Activated naive CD4-positive, alpha-beta T cell treated with Interleukin-2 at 50 U/mL for 16 hours (primary cell): ENCODE measurements at places on chromosomes 7 and 10.

DNA sequence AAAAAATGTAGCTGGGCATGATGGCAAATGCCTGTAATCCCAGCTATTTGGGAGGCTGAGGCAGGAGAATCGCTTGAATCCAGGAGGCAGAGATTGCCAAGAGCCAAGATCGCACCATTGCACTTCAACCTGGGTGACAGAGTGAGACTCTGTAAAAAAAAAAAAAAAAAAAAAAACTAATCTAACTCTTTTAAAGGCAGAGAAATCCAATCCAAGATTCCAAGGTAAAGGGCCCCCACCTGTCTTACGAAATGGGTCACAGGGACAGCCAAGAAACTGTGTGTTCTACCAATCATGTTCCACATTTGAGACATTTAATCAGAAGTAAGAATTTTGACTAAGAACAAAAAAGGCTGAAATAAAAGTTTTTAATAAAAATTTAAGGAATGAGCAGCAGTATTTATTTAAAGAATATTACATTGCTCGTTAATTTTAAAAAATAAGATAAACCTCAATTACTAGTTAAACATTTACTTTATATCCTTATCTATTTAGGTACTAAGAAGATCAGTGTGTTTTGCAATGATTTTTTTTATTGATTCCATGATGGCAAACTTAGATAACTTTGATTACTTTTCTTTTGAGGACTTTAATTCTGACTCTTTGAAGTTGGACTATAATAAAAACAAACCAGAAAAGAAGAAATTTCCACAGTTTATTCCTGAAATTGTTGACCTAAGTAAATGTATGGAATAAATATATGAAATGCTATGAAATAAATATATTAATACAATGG is 6.7 kb upstream of the OAT start:
- DNase-seq, result no peak

DNA sequence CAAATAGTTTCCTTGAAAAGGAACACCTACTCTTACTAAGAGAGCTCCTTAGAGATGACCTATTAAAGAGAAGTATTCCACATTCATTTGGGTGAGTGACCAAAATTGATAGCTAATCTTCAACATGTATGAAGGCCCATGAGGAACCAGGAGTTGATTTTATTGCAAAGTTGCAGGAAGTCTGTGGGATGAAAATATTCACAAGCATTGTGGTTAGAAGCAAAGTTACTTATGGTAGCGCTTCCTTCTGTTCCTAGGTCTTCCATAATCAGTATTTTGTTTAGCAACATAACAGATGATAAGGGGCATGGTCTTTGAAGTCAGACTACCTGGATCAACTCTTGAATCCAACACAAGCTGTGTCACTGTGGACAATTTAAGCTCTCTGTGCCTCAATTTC is 164.5 kb downstream of the DGKB start:
- DNase-seq, result no peak

DNA sequence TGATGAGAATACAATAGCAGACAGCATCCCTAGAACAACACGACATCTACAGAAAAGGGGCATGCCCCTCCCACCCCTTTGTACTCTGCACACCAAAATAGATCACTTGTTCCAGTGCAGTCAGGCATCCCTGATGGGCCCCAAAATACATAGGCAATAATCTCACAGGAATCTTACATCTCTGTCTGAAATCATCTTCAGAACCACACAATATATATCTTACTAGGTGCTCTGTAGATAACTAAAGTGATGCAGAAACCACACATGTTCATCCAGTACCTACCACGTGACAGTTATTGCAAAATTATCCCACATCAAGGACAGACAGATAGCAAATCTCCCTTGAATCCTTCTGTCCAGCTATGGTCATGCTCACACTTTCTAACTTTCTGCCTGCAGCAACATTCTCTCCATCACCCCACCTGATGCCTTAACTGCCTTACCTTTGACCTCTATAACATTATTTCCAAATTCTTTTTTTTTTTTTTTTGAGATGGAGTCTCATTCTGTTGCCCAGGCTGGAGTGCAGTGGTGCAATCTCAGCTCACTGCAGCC is 30.7 kb downstream of the ST8SIA6 start:
- DNase-seq, result no peak

- no peak for DNase-seq
Measured at GRCh38 chr10:88968391-88968790, 15.8 kb upstream of the ACTA2 start.

- DNase-seq, result no peak
Measured at GRCh38 chr7:35495377-35495776, 199.6 kb downstream of the HERPUD2 start.

DNA sequence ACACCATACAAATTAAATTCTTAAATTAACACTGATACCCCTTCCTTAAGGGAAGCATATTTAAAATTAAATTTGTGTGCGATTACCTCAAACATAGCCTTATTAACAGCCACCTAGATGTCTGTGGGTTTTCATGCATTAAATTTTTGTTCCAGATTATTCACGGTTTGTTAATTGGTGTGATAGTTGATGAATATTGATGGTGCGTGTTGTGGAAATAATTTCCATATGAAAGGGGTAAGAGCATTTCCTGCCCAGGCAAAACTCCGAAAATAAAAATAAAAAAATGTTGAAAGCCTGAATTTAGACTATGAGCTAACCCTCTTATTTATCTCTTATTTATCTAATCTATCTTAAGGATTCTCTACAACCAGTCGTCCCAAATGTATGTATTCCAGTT is 679.3 kb upstream of the CELF2 start:
- no peak for DNase-seq

GRCh38 chr10:133391761-133392518 is 2.0 kb upstream of the MTG1 start:
- peak; percentile 37 for DNase-seq

GRCh38 chr10:101351477-101351876 is 2.5 kb upstream of the BTRC start:
- no peak for DNase-seq

DNA sequence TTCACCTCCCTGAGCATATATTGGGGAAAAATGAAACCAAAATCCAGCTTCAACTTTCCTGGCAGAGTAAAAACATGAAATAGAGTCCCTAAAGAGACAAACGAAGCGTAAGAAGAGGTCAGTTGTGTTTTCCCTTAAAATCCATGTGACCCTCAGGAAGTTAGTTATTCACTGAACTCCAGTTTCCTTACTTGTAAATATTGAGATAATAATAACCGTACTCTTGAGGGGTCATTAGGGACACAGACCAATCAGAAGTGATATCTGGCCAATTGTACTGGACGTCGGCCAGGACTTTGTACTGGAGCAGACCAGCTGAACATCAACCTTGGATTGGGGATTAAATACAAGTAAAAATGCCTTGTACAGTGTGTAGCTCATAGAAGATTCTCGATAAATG is 167.0 kb downstream of the GATA3 start:
- DNase-seq, result no peak

- no peak for DNase-seq
Measured at GRCh38 chr10:59904426-59905065, 1.8 kb downstream of the CCDC6 start.

GRCh38 chr7:80722616-80723195 is 84.3 kb downstream of the CD36 start:
- DNase-seq, result no peak

GRCh38 chr10:62654966-62655336 is 149.6 kb upstream of the ADO start:
- DNase-seq, result no peak

DNA sequence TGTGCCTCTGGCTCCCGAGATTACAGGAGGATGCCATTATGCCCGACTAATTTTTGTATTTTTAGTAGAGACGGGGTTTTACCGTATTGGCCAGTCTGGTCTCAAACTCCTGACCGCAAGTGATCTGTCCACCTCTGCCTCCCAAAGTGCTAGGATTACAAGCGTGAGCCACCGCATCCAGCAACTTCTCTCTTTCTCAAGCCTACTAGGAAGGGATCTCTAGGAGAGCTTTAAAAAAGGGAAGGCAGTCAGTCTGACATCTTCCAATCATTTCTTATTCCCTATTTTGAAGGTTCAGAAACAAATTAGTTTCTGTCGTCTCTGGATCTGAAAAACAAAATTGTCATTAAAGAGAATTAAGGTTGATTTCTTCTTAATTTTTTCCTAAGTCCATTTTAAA is 2.5 kb upstream of the TMEM26 start:
- no peak for DNase-seq

DNA sequence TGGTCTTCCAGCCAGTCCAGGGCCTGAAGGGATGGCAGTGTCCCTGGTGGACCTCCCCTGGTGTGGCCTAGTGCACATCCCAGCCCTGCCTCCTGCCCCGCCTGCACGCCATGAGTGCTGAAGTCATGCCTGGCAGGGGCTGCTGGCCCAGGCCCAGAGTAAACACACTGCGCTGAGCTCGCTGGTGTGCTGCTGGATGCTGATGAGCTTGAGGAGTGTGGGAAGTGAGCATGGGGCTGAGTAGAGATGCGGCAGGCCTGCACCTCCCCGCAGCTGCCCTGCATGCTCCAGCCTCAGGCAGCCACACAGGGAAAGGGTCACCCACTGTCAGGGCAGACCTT is 43.2 kb downstream of the HTRA1 start:
- no peak for DNase-seq

DNA sequence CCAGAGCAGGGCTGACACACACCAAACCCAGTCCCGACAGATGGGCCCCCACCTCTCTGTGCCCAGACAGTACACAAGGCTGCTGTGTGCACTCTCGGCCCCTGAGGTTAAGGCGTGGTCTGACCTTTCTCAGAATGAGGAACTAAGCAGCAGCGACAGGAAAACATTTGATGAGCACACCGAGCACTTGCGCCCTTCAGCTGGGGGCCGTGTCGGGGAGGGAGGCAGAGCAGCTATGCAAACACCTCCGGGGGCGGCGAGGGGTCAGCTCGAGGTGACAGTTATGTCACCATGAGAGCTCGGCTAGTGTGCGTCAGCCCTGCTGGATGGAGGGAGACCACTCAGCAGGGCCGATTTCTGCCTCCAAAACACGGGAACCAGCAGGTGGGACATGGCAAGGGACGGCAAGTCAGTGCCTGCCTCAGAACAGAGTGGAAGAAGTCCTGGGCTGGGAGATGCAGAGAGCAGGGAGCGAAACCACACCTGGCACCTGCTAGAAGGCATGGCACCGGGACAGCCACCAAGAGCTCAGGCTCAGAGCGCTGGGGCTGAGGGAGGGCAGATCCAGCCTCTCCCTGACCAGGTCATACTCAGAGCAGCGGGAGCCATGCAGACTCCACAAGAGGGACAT is 57.4 kb downstream of the CHST15 start:
- DNase-seq, result no peak

- DNase-seq, result no peak
Measured at GRCh38 chr7:30062587-30062986, 34.4 kb downstream of the PLEKHA8 start.

- DNase-seq, result no peak
Measured at GRCh38 chr7:39605087-39605486, 18.3 kb upstream of the RALA start.

DNA sequence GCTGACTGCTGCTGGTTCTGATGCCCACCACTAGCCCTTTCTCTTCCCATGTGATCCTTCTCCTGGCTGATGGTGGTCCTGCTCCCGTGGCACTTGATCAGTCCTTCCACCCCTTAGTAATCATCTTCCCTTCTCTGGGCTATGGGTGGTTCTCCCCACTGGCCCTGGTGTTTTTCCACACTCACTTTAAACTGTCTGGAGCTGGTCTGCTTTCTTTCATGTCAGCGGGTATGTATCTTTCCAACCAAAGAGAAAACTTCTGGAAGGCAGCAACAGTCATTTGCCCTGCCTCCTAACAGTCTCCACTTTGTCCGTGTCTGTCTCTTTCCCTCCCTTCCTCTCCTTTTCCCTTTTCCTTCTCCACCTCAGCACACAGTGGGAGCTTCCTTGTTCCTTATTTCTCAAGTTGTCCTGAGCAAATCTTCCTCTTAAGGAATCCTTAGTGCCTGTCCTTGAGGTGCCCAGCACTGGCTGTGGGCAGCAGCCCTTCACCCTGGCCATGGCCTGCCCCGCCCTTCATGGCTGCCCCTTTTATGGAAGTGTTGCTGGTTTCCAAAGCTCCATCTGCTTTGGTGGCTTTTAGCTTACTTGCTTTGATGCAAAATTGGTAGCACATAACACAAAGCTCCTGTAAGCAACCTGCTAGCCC is 189.0 kb downstream of the TCF7L2 start:
- DNase-seq, result no peak

GRCh38 chr7:158126661-158127060 is 461.0 kb downstream of the PTPRN2 start:
- no peak for DNase-seq

GRCh38 chr7:141649137-141649864 is 52.7 kb downstream of the DENND11 start:
- DNase-seq, result no peak

- DNase-seq, result no peak
Measured at GRCh38 chr10:48684792-48685623, at the start of gene WDFY4. Gene WDFY4, plus strand, starts transcription at chr10:48684873. Its CDS starts 24,860 bp downstream, at chr10:48709733.

DNA sequence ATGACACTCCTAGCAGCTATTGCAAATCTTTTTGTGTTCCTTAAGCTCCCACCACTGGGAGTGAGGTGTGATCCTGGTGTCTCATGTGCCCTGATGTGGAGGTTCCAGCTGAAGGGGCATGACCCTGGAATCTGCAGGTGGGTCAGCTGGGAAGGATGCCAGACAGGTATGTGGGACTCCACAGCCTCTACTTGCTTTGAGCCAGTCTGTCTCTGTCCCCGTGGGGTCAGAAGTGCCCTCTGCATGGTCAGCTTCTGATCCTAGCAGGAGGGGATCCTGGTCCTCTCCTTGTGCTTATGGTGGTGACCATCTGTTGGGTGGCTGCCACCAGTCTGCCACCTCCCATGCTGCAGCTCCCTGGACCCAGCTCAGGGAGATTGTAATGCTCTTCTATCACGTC is 51.1 kb upstream of the COMTD1 start:
- no peak for DNase-seq

DNA sequence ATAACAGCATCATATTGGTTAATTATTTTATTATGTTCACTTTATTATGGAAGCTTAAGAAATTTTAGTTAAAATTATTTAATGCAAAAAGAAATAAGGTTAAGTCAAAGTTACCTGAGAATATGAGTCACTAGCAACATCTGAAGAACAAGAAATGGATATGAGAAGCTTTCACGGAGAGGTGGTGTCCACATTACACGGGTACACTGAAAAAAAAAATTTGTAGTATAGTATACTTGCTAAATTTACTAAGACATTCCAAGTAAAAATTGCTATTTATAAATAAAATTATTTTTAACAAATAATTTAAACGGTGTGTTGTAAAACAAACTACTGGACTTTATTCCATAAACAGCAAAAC is 63.9 kb downstream of the DPY19L1 start:
- DNase-seq, result no peak

DNA sequence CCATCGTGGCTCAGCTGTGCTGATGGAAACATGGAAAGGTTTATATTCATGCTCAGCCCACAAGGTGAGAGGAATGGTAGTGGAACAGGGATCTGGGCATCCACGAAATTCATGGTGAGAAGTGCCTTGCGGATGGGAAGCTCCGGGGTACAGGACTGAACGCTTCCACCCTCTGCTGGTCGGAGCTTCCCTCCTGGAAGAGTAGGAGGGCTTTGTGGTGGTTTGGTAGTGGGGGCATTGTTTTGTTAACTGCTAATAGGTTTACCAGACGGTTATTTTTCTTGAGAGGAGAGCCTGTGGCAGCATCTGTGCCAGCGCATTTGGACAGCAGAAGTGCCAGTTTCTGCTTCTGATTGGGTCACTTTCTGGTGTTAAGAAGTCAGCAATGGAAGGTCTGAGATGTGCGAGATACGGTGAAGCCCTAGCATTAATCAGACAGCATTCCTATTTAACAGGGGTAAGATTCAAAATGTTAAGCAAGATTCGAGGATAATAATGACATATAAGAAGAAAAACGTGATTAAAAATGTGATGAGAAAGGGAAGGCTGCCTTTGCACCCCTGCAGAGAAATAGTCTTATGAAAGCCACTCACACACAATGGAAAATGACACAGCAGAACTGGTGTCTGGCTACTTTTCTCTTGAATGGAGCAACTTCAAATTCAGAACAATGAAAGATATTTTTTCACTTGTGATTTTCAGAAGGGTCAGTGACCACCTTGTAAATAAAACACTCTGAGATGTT is 17.7 kb downstream of the ABCA13 start:
- DNase-seq, result no peak
